ENCODE measurements at places on chromosomes 6 and 20.

DNA sequence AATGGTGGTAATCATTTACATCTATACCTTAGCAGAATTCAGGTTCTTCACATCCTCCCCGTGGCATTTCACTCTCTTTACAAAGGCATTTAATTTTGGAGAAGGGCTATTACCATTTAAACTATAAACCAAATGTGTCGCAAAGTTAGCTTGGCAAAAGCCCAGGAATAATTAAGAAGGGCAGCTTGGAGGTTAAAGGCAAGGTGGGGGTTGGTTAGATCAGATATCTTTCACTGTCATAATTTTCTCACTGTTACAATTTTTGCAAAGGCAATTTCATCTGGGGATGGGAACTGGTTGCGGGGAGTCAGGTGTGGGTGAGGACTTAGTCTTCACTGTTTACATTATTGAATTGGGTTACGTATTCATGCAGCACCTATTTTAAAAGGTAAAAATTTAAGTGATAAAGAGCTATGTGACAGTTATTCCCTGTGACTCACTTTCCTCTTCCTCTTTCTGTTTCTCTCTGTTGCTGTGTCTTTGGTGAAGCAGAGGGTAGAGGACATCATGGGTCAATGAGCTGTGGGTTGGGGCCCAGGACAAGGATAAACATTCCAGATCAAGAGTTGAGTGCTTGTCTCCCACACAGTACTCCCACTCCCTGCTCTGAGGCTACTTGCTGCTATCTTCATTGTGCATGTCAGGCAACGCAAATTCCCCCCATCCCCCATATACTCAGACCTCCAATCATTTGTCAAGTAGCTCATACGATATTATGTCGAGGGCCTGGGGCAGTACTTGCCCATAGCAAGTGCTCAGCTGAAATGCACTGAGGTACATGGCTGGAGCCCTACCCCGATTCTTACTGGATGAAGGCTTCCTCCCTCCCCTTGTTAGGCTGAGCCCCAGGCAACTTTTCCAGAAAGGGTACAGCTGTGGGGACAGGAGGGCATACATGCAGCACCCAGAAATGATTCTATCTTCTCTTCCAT lies 223.1 kb upstream of the MYLIP start:
- no peak for DNase-seq

- DNase-seq = no peak
These were observed 12.1 kb downstream of the LGSN start for GRCh38 chr6:63307581-63308246.

DNA sequence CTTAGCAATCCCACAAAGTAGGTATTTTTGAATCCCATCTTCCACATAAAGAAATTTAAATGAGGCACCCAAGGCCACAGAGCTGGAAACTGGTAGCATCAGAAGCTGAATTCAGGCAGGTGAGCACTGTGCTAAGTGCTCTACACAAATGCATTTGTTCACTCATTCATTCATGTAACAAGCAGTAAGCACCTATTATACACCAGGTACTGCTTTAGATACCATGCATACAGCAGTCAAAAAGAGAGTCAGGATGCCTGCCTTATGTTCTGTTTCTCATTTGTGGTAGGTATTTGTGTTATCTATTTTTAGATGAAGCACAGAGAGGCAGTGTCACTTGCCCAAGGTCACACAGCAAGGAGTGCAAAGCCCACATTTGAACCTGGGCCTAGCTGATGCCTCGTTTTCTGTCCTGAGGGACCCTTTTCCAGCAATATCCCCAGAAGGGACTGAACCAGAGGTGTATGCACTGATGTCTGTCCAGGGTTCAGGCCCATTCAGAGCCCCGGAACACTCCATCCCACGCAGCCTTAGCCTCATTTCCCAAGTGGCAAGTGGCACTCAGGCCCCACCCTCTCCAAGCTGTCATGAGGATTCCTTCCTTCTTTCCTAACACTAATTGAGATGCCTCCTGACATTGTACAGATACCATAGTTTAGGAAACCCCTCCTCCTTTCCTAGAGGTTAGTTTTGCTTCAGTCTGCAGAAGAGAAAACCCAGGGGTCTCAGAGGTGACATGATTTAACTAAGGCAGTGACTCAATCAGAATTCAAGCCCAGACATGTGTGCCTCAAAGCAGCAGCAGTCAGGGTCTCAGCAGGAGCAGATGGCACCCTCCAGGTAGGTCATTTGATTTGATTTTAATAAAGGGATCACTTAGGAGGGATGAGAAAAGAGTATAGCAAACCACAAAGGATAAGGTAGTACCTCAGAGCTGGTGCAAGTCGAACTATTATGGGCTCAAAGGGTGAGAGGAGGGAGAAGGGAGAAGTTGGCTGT lies 61.2 kb upstream of the SIRPA start:
- DNase-seq = no peak

GRCh38 chr6:26017632-26017966 lies 55.0 kb downstream of the TRIM38 start:
- no peak for DNase-seq

GRCh38 chr6:15244620-15245360 lies 1.1 kb upstream of the JARID2 start:
- no peak for DNase-seq

DNA sequence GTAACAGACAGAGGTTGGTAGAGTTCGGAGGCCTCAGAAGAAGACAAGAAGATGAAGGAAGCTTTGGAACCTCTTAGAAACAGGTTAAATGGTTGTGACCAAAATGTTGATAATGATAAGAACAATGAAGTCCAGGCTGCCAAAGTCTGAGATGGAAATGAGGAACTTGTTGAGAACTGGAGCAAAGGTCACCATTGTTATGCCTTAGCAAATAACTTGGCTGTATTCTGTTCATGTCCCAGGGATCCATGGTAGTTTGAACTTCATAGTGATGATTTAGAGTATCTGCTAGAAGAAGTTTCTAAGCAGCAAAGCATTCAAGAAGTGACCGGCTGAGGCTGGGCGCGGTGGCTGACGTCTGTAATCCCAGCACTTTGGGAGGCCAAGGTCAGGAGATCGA lies 11.1 kb upstream of the LSM14B start:
- DNase-seq = no peak

DNA sequence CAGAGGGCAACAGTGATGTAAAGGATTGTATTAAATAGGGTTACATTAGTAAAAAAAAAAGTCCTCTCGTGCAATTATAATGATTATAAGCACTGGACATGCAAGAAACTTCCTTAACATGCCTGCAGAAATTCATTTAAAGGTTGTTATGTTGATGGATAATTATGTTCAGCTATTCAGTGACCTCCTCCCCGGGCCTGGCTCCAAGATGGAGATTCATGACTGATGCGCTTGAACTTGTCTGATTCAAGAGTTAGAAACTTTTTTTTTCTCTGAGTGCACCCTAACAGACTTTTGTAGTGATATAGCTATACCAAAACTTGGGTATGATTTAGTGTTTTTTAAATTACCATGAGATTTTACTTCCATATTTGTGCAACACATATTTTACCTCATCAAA lies 1170.0 kb upstream of the CITED2 start:
- no peak for DNase-seq

DNA sequence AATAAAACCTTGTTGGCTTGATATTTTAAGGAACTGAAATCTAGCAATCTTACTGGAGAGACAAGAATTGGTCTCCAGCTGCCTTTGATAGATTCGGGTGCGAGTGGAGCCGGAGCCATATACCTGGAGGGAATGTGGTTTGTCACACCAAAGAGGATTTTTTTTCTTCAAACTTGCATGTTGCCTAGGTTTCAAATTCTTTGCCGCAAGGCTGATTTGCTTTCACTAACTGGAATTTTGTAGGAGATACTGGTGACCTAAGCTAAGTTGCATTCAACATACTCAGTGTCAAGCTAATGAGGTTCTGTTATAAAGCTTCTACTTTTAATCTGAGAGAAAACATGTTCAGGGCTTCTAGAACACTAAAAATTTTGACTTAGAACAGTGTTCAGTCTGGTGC lies 39.7 kb upstream of the ASIP start:
- DNase-seq = no peak

DNA sequence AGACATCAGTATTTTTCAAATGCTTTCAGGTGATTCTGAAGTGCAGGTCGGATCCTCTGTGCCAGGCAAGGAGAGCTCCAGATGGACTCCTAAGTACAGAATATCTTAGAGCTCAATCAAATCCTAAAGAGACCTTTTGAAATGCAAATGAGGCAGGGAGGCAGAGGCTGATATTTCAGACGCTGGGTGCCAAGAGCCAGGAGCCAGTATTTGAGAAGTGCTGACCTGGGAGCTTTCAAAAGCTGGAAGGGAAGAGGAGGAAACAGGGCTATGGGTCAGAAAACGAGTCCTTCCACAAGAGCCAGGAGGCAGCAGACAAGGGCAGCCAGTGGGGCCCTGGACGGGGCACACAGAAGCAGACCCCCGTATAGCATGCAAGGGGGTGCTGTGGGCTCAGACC lies 46.1 kb upstream of the DSN1 start:
- DNase-seq = peak; percentile 49

DNA sequence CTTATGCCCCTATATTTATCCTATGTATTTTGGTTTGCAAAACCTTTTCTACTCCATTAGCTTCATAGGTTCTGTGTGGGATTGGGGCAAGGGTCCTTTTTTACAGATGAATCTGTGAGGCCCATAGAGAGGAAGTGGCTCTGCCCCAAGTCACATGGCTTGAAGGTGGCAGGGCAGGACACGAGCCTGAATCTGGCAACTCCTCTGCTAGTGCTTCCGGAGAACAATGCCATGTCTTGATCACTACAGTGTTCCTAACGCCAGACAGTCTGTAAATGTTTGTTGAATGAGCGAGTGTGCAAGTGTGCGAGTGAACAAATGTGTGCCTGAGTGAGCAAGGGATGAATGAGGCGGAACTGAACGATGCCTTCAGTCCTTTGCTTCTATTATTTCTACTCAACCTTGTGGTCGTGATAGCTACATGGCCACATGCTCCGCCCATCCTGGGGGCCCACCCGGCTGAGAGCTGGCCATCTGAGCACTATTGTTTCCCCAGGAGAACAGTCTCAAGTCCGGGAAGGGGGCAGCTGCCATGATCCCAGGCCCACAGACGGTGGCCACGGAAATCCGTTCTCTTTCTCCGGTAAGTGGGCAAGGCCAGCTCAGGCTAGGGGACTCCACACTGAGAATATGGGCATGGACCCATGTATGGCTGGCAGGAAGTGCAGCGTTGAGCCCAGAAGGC lies 17.8 kb upstream of the AAR2 start:
- DNase-seq = no peak

GRCh38 chr6:90008908-90009501 lies 114.7 kb downstream of the GJA10 start:
- DNase-seq = no peak

DNA sequence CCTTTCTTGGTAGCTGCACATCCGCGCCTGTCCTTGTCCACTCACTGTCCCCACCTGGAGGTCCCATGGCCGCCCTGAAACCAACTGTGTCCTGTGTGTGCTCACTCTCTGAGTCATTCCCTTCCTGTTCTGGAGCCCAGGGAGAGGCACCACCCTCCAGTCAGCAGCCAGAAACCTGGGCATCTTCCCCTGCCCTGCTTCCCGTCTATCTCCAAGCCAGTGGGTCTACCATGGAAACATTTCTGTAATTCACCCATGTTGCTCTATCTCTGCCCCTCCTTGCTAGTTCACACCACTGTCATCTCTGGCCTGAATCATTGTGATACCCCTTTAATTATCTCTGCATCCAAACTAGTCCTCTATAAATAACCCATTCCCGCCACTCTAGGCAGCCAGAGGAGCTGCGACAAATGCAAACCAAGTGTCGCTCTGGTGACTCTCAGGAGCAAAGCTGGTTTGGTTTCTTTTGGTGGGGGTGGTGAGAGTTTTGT lies 28.8 kb upstream of the SYNJ2 start:
- no peak for DNase-seq

DNA sequence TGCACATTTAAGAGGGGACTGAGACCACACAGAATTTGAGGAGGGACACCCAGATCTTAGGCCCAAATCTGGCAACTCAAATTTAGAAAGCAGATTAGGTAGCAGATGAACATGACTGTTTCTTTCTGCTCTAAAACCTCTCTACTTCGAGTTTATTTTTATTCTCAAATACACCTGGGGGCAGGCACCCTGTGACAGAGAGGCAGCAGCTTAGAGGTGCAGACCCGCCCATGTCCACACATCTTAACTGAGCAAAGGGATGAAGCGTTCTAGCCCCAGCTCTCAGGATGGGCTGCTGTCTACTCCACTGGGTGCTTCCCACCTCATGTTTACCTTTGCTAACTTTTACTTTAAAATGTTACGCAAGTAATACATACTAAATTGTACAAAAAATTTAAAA lies 125.0 kb downstream of the SLC23A2 start:
- DNase-seq = no peak

DNA sequence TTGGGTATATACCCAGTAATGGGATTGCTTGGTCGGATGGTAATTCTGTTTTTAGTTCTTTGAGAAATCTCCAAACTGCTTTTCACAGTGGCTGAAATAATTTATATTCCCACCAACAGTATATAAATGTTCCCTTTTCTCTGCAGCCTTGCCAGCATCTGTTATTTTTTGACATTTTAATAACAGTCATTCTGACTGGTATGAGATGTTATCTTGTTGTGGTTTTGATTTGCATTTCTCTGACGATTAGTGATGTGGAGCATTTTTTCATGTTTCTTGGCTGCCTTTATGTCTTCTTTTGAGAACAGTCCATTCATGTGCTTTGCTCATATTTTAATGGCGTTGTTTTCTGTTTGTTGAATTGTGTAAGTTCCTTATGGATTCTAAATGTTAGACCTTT lies 641.6 kb downstream of the HACE1 start:
- DNase-seq = no peak

- no peak for DNase-seq
These were observed 309.1 kb downstream of the LMBRD1 start for GRCh38 chr6:69487688-69488087.

GRCh38 chr20:3758566-3758965 lies 9.0 kb downstream of the ADISSP start:
- no peak for DNase-seq

DNA sequence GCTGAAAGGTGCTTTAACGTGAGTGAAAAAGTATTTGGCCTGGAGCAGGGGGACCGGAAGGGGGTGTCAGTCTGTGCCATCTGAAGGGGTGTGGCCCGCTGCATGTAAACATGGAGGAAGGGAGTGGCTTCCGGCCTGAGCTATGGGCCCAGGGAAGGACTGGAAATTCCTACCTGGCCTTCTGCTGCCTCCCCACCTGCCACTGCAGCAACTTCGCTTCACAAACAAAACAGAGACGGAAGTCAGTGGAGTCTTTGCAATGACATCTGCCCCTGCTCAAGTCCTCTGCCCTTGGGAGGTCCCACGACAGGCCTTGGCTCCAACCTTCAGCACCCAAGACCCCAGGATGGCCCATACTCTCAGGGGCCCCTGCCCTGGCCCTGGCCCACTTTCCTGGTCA lies 28.1 kb upstream of the FOXP4 start:
- no peak for DNase-seq

GRCh38 chr6:90083891-90084290 lies 189.6 kb downstream of the GJA10 start:
- no peak for DNase-seq

- DNase-seq = no peak
These were observed 262.3 kb downstream of the UTRN start for GRCh38 chr6:144547409-144547808.

All from NCI-H524 treated with DMSO at 0.1 percent for 48 hours (cell line).